ENCODE measurements at places on chromosomes 11 and 22. TPM values are rescaled to one million over a fixed set of nuclear protein-coding genes. Genes with fewer than 3 reads are reported as not detected.
A peak's percentile ranks its signal among the peaks of the same experiment; 100 is the strongest.

DNA sequence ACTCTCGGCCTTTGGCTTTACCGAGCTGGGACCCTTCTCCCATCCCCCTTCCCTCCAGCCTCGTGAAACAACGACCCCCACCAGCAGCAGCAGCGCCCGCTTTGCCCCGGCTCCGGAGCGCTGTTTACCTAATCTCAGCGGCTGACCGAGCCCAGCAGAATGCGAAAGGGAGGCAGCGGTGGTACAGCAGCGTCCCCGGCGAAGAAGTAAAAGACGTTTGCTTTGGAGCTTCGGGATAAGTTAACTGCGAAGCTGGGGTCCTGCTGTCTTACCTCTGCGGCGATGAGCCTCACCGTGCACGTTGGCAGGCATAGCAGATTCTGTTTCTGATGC lies 2.0 kb upstream of the LARGE1 start:
- peaks cover 3% of the 10 kb centered on the region for H3K27me3 ChIP-seq
- H3K27ac ChIP-seq, result peak overlapping the region; percentile 80
- H3K36me3 ChIP-seq, result no peaks in the 10 kb centered on the region
- H3K4me1 ChIP-seq, result peaks cover 5% of the 10 kb centered on the region

GRCh38 chr11:13055200-13055599 lies 46.1 kb downstream of the RASSF10 start:
- H3K27ac ChIP-seq, result no peak overlapping the region
- H3K36me3 ChIP-seq, result no peaks in the 10 kb centered on the region
- no peak overlapping the region for H3K4me3 ChIP-seq
- DNase-seq, result no peak

GRCh38 chr11:21007297-21007696 lies 337.9 kb downstream of the NELL1 start:
- H3K36me3 ChIP-seq, result no peaks in the 10 kb centered on the region
- no peaks in the 10 kb centered on the region for H3K4me1 ChIP-seq
- no peak for DNase-seq
- no peak overlapping the region for H3K4me3 ChIP-seq

GRCh38 chr11:18046116-18046777 lies at the start of gene TPH1:
TPH1 (minus strand) TSS chr11:18046269; CDS start chr11:18040762, 5,507 bp downstream.
- no peak within 1 kb of the TSS for H3K4me3 ChIP-seq
- H3K27ac ChIP-seq, result no peak within 1 kb of the TSS
- DNase-seq, result peak; percentile 66
- no peaks in the 10 kb centered on the region for H3K4me1 ChIP-seq

DNA sequence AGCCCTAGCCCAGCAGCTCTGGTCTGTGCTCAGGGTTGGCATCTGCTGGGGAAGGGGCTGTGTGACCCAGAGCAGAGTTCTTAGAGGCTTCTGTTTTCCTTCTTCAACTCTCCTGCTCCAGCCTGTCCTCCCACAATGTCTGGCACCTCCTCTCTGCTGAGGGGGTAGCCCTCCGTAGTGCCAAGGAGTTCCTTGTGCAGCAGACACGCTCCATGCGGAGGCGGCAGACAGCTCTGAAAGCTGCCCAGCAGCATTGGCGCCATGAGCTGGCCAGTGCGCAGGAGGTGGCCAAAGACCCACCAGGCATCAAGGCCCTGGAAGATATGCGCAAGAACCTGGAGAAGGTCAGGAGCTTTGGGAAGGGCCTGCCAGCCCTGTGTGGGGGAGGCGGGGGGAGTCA lies 69.3 kb downstream of the CEP164 start:
- H3K36me3 ChIP-seq, result no peaks in the 10 kb centered on the region
- H3K4me3 ChIP-seq, result no peak overlapping the region
- H3K27me3 ChIP-seq, result no peaks in the 10 kb centered on the region
- no peak for DNase-seq
- no peaks in the 10 kb centered on the region for H3K4me1 ChIP-seq

GRCh38 chr22:50148991-50149721 lies 21.4 kb upstream of the PANX2 start:
- no peak overlapping the region for H3K27ac ChIP-seq
- peak; percentile 77 for DNase-seq
- no peaks in the 10 kb centered on the region for H3K36me3 ChIP-seq
- peaks cover 17% of the 10 kb centered on the region for H3K4me1 ChIP-seq
- no peak overlapping the region for H3K4me3 ChIP-seq

- DNase-seq, result no peak
- H3K4me1 ChIP-seq, result no peaks in the 10 kb centered on the region
- H3K36me3 ChIP-seq, result no peaks in the 10 kb centered on the region
- no peaks in the 10 kb centered on the region for H3K27me3 ChIP-seq
Observed at GRCh38 chr22:23100124-23100801, 29.9 kb downstream of the GNAZ start.

GRCh38 chr22:43689356-43689755 lies 122.7 kb downstream of the EFCAB6 start:
- H3K4me3 ChIP-seq, result no peak overlapping the region
- DNase-seq, result no peak
- H3K4me1 ChIP-seq, result no peaks in the 10 kb centered on the region
- H3K27me3 ChIP-seq, result no peaks in the 10 kb centered on the region
- H3K27ac ChIP-seq, result no peak overlapping the region

- no peak overlapping the region for H3K4me3 ChIP-seq
- peaks cover 44% of the 10 kb centered on the region for H3K4me1 ChIP-seq
- H3K27ac ChIP-seq, result no peak overlapping the region
- H3K27me3 ChIP-seq, result peaks cover 34% of the 10 kb centered on the region
- no peaks in the 10 kb centered on the region for H3K36me3 ChIP-seq
Observed at GRCh38 chr22:20434264-20434751, 3.3 kb downstream of the SCARF2 start.

DNA sequence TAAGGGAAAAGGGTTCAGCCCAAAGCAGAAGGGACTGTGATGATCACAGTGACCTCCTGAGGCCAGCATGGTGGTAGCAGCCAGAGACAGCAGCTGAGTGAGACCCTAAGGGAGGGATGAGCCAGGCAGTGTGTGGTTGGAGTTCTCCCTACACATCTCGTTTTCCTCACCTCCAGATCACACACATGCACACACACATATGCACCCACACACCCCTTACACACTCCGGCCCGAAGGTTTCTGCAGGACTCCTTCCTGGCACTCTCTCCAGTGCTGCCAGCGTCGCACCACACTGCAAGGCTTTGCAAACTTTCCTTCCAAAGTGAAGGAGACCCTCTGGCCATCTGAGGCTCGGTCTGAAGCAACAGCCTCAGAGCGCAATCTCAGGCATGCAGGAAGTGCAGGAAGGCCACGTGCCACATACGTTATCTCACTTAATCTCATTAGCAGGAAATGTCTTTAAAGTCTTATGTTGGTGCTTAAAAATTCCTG lies 26.9 kb upstream of the TP53I11 start:
- H3K27ac ChIP-seq, result peak overlapping the region; percentile 52
- H3K27me3 ChIP-seq, result no peaks in the 10 kb centered on the region
- no peak for DNase-seq
- H3K4me1 ChIP-seq, result peaks cover 34% of the 10 kb centered on the region

GRCh38 chr11:119019996-119020395 lies 1.4 kb downstream of the TRAPPC4 start:
- peaks cover 52% of the 10 kb centered on the region for H3K4me1 ChIP-seq
- H3K27me3 ChIP-seq, result no peaks in the 10 kb centered on the region
- peak overlapping the region; percentile 86 for H3K27ac ChIP-seq
- H3K36me3 ChIP-seq, result no peaks in the 10 kb centered on the region
- no peak for DNase-seq

DNA sequence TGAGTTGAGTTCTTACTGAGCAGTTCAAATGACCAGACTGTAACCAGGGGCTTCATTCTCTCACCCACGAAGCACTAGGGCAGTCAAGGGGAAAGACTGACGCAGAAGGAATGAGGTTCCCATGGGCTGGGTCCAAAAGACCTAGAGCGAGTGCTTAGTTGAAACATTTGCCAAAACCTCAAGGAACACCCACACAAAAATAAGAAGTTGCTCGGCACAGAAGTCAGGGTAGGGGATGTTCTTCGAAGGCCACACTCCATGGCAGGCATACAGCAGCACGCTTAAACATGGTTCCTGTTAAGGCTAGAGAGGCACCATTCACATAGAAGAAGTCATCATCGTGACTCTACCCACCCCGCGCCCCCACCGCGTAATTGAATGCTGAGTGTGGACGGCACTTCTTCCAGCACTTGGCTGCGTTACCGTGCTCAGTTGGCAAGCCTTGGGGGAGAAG lies 52.9 kb downstream of the TIMP3 start:
- H3K27me3 ChIP-seq, result no peaks in the 10 kb centered on the region
- no peaks in the 10 kb centered on the region for H3K36me3 ChIP-seq
- no peaks in the 10 kb centered on the region for H3K4me1 ChIP-seq
- H3K4me3 ChIP-seq, result no peak overlapping the region
- no peak for DNase-seq

The SLC22A25 gene
- total RNA-seq, result 3.9 TPM

The SLC1A2 gene
- 0.84 TPM for total RNA-seq

The CHADL gene
- total RNA-seq, result 1.00 TPM
